ENCODE measurements at places on chromosomes 1 and 21. TPM values are rescaled to one million over a fixed set of nuclear protein-coding genes. Genes with fewer than 3 reads are reported as not detected.

DNA sequence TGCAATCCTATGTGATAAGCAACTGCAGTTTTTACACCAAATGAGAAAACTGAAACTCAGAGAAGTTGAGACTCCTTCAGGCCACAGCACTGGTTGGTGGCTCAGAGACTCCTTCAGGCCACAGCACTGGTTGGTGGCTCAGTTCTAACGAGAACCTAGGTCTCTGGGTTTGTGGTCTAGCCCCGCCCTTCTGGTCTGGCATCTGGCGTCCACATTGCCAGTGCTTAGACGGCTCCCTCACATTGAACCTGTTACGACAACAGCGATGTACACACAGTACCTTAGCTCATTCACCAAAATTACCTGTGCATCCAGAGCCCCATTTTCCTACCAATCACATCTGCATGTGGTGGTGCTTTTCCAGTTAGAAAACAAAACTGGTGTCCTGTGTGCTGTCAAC, 66.1 kb downstream of the NID1 start:
- peak; percentile 46 for DNase-seq

DNA sequence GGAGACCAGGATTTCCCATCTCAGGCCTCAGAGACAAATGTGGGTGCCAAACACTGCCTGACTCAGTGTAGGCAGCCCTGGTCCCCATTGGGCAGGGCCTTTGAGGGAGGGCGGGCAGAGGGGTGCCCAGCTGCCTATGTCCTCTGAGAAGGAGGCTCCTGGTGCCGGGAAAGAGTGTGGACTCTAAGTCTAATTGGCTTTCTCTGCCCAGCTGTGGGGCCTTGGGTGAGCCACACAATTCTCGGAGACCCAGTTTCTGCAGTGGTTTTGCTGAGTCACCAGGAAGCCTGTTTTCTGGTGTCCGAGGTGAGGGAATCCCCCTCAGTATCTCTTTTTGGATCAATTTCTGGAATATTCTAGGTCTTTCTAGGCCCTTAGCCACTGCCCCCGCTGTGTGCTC, 35.3 kb upstream of the ACTL8 start:
- no peak for DNase-seq

The TRIM17 gene
- total RNA-seq = 1.0 TPM

The CADM3 gene
- total RNA-seq = not detected

The PRKAB2 gene
- 4.4 TPM for total RNA-seq

The MSH4 gene
- total RNA-seq = 0.14 TPM

GRCh38 chr1:229349463-229350385, 6.9 kb upstream of the CCSAP start:
- no peak for DNase-seq

The SLC1A7 gene
- not detected for total RNA-seq

GRCh38 chr1:93483200-93483599, 35.3 kb downstream of the FNBP1L start:
- DNase-seq = no peak

GRCh38 chr1:16352842-16353535, 709 bp upstream of the FBXO42 start:
- DNase-seq = no peak

The AKR1A1 gene
- total RNA-seq = 207 TPM

Data from activated naive CD4-positive, alpha-beta T cell treated with anti-CD3 and anti-CD28 coated beads for 36 hours (primary cell).